ENCODE measurements at places on chromosomes 5 and 9.

DNA sequence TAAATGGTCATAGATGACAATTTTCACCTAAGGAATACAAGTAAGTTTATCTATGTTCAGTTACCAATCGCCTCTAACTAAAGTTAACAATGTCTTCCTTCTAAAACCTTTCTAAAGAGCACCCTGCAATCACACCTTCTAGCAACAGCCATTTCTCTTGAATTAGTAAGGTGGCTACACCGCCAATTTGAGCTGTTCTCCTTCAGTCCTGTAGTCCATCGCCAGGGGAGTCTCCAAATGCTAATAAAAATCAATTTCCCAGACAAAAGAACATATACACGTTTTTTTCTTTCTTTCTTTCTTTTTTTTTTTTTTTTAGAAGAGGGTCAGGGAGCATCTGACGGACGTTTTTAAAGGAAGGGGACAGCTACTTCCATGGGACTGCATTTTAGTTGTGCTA is 729 bp upstream of the RORB start:
- no peak for DNase-seq

GRCh38 chr9:98771209-98771874 is 25.0 kb downstream of the ANKS6 start:
- DNase-seq: no peak

- DNase-seq: no peak
These were observed 122.2 kb upstream of the FBXL7 start for GRCh38 chr5:15377573-15378340.

DNA sequence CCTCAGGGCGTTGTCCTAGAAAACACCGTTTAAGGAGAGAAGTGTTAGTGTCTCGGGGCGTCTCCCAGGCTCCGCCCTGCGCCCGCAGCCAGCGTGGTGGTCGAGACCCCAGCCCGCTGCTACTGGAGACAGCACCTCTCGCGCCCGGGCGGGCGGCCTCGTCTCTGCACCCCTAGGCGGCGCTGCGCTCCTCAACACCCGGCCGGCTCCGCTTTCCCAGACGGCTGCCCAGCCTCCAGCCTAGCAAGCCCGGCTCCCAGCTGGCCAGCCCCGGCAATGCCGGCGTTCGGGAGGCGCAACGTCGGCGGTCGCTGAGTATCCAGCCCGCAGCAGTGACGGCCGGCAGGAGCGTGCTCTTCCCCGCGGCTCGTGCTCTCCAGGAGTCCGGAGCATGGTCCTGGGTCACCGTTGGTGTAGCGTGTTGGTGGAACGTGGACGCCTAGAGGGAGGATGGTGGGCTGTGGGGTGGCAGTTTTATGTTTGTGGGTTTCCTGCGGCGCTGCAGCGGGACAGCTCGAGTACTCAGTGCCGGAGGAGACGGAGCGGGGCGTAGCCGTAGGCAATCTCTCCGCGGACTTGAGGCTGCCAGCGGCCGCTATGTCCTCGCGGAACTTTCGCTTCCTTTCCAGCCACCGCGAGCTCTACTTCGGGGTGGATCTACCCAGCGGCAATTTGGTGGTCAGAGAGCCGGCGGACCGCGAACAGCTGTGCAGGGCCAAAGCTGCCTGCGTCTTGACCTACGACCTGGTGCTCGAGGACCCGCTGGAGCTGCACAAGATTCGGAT is 536 bp downstream of the PCDHAC1 start:
- DNase-seq: peak; percentile 91

DNA sequence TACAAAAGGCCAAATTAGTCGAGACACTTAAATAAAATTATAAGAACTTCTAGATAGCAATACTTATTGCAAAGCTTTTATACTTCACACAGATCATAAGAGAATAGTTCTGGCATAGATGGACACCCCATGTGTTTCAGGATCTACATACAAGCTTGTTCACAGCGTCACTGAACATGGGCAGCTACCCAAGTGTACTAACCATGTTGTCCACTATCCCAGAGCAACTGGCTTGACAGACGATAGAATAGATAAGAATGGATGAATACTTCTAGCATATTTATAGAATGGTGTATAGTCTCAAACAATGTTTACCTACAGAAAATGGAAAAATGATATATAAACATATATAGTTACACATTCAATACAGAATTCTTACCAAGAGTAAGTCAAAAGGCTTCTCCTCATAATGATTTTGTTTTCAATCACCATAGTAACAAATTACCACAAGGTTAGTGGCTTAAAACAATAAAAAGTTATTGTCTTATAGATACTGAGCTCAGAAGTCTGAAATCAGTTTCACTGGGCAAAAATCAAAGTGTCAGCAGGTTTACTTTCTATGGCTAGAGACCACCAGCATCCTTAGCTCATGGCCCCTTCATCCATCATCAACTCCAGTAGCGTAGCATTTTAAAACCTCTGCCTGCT is 446.7 kb downstream of the DMRTA1 start:
- no peak for DNase-seq

DNA sequence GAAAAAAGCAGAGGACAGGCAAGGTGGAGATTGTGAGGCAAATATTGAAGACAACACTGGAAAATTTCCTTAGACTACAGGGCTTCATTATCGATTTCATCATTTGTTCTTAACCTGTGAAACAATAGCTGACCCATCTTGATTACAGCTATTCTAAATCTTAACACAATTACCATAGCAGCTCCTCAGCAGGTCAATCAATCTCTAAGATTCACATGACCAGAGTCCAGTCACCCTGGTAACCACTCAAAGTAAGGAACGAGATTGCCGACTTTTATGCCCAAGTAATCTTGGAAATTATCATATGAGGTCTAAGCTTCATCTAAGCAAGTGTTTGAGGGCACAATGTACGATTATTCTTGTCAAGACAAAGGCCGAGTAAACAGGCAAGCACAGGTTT is 93.8 kb downstream of the TTC39B start:
- no peak for DNase-seq

DNA sequence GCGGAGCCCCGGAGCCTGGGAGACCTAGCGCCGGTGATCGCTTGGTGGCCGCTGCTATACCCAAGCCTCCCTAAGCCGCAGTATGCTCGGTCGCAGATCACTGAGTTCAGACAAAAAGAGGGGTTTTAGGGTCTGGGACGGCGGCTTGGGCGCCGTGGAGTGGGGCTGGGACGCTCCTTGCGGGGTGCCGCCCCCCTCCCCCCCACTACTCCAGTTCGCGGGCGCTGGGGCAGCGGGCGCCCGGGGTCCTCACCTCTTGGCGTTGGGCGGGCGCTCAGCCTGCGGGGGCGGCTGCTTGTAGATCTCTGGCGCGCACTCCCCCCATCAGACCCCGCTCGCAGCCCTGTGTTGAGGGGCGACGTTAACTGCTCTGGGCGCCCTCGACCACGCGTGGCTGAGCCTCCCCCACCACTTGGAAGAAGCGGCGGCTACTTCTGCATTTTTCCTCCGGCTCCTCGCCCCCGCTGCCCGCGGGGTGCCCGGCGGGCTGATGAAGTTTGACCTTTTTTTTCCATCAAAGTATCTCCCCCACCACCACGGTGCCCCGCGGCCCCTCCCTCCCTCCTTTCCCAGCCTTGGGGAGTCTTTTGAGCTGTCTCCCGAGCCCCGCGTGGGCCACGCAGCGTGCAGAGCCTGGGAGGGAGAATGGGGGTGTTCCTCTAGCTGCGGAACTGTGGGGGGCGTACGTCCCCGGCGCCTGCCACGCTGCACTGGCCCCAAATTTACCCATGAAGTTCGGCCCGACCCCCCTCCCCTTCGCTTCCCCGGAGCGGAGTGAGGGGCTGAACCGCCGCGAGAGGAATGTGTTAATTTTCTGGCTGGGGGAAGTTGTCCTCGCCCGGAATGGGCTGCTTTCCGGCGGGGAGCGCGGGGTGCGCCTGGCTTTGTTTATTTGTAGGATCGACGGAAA is 1.2 kb downstream of the CXXC5 start:
- no peak for DNase-seq

GRCh38 chr9:110446171-110446570 is 108.5 kb upstream of the TXNDC8 start:
- DNase-seq: no peak

DNA sequence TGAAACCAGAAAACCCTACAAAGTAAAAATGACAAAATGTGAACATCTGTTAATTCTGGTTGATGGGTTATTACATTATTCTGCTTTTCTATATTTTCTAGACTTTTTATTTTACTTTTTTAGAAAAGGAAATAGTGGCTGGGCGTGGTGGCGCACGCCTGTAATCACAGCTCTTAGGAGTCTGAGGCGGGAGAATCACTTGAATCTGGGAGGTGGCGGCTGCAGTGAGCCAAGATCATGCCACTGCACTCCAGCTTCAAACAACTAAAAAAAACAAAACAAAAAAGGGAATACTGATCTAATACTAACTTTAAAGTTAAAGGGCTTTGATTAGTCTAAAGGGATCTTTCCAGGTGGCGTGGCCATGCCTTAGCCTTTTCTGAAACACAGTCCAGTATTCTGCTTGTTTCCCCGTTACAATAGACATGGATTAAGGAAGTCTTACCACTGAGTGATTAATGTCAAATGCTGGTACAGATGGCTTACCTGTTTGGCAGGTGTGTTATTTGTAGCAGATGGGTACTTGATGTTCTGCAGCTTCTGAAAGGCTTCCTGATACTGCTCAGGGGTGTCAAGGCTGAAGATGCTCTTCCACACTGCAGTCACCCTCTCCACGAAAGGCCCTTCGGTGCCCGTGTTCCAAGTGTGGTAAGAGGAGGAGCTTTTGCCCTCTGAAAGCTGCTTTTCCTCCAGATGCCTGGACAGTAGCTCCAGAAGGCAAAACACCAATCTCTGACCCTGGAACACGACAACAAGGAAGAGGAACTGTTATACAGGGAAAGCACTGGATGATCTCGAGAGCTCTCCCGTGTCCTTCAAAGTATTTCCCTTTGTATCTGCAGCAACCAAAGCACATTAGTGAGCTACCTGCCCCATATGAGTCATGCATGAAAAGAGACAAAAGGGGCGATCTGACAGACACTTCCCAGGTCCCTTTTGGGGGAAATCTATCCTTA is 37.5 kb downstream of the CNOT8 start:
- no peak for DNase-seq

DNA sequence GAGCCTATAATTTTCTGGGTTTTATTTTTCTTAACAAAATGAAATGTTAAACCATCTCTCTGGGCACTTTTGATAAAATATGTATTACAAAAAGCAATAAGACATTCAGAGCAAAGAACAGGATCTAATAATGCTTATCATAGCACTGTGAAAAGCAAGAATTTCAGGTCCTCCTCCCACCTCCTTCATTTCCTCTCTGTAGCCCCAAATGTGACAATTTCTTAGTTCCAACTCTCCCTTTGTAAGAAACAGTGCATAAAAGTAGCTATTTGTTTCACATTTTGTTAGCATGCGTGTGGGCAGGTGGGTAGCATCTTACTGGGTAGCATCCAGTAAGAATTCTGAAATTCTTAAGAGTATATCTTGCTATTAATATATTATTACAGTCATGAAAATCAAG is 130.9 kb upstream of the RASA1 start:
- DNase-seq: no peak

- DNase-seq: no peak
These were observed 233.8 kb downstream of the HSPA4 start for GRCh38 chr5:133285583-133286021.

- DNase-seq: no peak
These were observed 26.4 kb upstream of the TYRP1 start for GRCh38 chr9:12666813-12667212.

DNA sequence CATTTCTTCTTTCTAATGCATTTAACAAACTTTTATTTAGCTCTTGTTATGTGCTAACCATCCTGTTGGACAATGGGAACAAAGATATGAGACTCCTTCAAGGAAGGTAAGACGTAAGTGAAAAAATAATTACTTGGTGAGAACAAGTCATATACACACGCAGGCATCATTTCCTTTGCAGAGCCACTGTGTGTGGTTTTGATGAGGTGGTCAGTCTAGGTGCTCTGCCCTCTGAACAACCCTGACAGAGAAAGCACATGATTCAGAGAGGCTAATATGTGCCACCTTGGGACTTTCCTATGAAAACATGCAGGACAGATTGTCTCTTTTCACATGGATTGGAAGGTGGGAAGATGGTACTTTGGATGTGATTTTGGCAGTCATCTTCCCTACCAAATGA is 1162.5 kb upstream of the DMAC1 start:
- DNase-seq: no peak

GRCh38 chr9:89922099-89922498 is 317.3 kb downstream of the GADD45G start:
- DNase-seq: no peak

- DNase-seq: no peak
These were observed 113.7 kb upstream of the EPB41L4A start for GRCh38 chr5:112532654-112533360.

DNA sequence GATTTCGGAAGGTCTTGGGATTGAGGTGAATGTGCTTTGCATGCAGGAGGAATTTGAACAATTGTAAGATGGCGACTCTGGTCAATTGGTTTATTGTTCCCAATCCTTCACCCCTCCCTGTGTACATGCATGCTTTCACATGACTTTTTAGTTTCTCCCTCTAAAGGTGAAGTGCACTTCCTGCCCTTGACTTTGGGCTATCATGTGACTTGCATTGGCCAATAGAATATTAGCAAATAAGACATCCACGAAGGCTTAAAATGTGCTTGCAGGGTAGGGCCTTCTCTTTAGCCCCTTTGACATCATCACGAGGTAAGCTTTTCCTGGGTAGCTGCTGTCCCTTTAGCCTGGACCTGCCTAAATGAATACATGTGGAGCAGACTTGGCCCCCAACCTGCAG is 8.1 kb upstream of the ZBTB43 start:
- no peak for DNase-seq

DNA sequence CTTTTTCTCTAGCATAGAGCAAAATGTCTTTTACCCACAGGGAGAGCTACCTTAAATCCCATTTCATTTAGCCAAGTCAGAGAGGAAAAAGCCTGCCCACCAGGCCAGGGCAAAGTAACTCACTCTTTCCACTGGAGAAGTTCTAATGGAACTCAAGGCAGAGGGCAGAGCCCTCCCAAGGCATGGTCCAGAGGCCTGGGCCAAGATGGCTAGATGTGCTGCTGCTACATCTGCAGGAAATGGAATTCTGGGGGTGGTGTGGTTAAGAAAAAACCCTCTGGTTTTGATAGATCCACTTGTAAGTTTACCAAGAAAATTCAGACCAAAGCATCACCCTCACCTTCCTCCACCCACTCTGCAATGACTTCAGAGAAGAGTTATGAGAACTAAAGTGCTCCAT is 37.3 kb downstream of the CSF2 start:
- no peak for DNase-seq

GRCh38 chr9:95764533-95765319 is 110.8 kb upstream of the ERCC6L2 start:
- DNase-seq: peak; percentile 37

DNA sequence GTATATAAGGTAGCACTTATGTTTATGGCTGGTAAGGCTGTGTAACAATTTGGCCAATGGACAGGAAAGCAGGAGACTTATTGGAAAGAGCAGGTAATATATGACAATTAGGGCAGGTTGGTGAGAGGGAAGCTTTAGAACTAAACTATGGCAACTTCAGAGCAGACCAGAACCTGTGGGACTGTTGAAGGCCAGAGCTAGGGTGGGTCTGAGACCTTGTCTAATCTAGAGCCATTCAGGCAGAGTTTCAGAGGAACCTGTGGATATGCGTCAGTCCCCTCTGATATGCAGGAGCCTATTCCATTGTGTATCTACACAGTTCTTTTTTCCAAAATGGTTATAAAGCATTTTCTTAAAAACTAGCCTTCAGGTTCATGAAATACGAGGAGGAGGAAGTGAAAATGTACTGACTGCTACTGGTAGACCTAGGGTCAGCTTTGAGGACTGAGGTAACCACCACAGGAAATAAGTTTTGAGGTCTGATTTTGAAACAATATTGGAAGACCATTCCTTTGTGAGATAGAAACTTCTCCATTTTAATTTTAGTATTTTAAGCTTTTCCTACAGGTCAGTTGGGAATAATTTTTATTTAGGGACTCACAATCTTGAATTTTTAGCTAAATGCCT is 37.6 kb downstream of the ELL2 start:
- DNase-seq: no peak

- DNase-seq: no peak
These were observed 178.3 kb downstream of the DEPDC1B start for GRCh38 chr5:60521376-60522291.

Measured in NCI-H345 (cell line).